Smooth muscle cell of trachea (primary cell): ENCODE measurements at places on chromosomes 4 and X. TPM values are rescaled to one million over a fixed set of nuclear protein-coding genes. Genes with fewer than 3 reads are reported as not detected.

The SLC9B1 gene
- total RNA-seq = 1.6 and 1.7 TPM in 2 replicates

The CXorf49 gene
- not detected in 2 replicates for total RNA-seq

The IRS4 gene
- total RNA-seq = not detected in 2 replicates

The HTN1 gene
- total RNA-seq = not detected in 2 replicates

The MAGEA9B gene
- not detected in 2 replicates for total RNA-seq

The MAGEB2 gene
- not detected in 2 replicates for total RNA-seq

The TRIM2 gene
- total RNA-seq = 90.9 and 127 TPM in 2 replicates

The GAGE12E gene
- not detected in 2 replicates for total RNA-seq

The RBM46 gene
- total RNA-seq = 0.15 and 0.17 TPM in 2 replicates

The SHISA3 gene
- total RNA-seq = 0.17 and 0.73 TPM in 2 replicates

The HTR2C gene
- total RNA-seq = not detected in 2 replicates

The NAT8L gene
- total RNA-seq = under 0.01 and 0.17 TPM in 2 replicates

The MGAT4D gene
- under 0.01 TPM in 1 of 2 replicates, not detected in the other for total RNA-seq

The F11 gene
- not detected in 2 replicates for total RNA-seq

The MAOA gene
- 15.0 and 16.7 TPM in 2 replicates for total RNA-seq

The SLC26A1 gene
- 0.33 and 0.44 TPM in 2 replicates for total RNA-seq

The MSL3 gene
- 18.0 and 19.3 TPM in 2 replicates for total RNA-seq

The HDAC8 gene
- 25.5 and 29.7 TPM in 2 replicates for total RNA-seq

The DDX53 gene
- not detected in 2 replicates for total RNA-seq

The RS1 gene
- total RNA-seq = not detected in 2 replicates

The NCBP2L gene
- not detected in 2 replicates for total RNA-seq

The IL2RG gene
- not detected in 2 replicates for total RNA-seq

The AMBN gene
- total RNA-seq = not detected in 2 replicates

The SERTM2 gene
- total RNA-seq = under 0.01 TPM in 1 of 2 replicates, not detected in the other

The GPRASP2 gene
- 27.3 and 27.9 TPM in 2 replicates for total RNA-seq

The VCX gene
- total RNA-seq = not detected in 2 replicates

The JADE3 gene
- total RNA-seq = 4.4 and 4.5 TPM in 2 replicates

The RAB9B gene
- total RNA-seq = 0.66 and 0.73 TPM in 2 replicates

The CFAP47 gene
- total RNA-seq = not detected in 2 replicates

The SLC10A6 gene
- 0.33 TPM in 1 of 2 replicates, not detected in the other for total RNA-seq

The POLN gene
- 3.2 and 5.3 TPM in 2 replicates for total RNA-seq

The NPNT gene
- total RNA-seq = 0.29 and 1.5 TPM in 2 replicates

The ADGRG4 gene
- under 0.01 TPM in 1 of 2 replicates, not detected in the other for total RNA-seq

The RIPPLY1 gene
- not detected in 2 replicates for total RNA-seq

The FAM53A gene
- 2.3 TPM in 2 replicates for total RNA-seq

The CTAG1B gene
- total RNA-seq = not detected in 2 replicates

The TASL gene
- total RNA-seq = not detected in 2 replicates

The UGT2B15 gene
- total RNA-seq = not detected in 2 replicates

The SUPT20HL1 gene
- 0.15 and 0.17 TPM in 2 replicates for total RNA-seq

The ANTXR2 gene
- total RNA-seq = 112 and 133 TPM in 2 replicates
